Activated naive CD4-positive, alpha-beta T cell treated with anti-CD3 and anti-CD28 coated beads, Interleukin-2, amount 10 ng/mL, durations not matched to agents 5 hours and 36 hours (primary cell): ENCODE measurements at places on chromosomes 3 and 15. TPM values are rescaled to one million over a fixed set of nuclear protein-coding genes. Genes with fewer than 3 reads are reported as not detected.

GOLGA8S gene
- 0.07 TPM for total RNA-seq

KLF15 gene
- total RNA-seq: not detected

MYEF2 gene
- 22.6 TPM for total RNA-seq

ZNF774 gene
- total RNA-seq: 1.1 TPM

CEP152 gene
- 31.9 TPM for total RNA-seq

AMOTL2 gene
- not detected for total RNA-seq
